Hippocampal formation (tissue), 2 donors: ENCODE measurements at places on chromosomes 4 and X.

GRCh38 chr4:53010318-53010717 lies 148.2 kb downstream of the RASL11B start:
- DNase-seq: no peak

- DNase-seq: no peak
Measured at GRCh38 chr4:37502070-37502469, 184.1 kb downstream of the RELL1 start.

- DNase-seq: no peak
Measured at GRCh38 chrX:131789664-131790063, 233.4 kb upstream of the STK26 start.

- DNase-seq: no peak
Measured at GRCh38 chr4:101393256-101393655, 45.9 kb upstream of the PPP3CA start.
